Right lung (tissue), 10 donors: ENCODE measurements at places on chromosomes 6 and 20. TPM values are rescaled to one million over a fixed set of nuclear protein-coding genes. Genes with fewer than 3 reads are reported as not detected.

The PIGU gene
- 37.0 TPM for polyA plus RNA-seq

The BACH2 gene
- polyA plus RNA-seq: 7.4 TPM

The RGL2 gene
- 158 TPM for polyA plus RNA-seq

The RAET1G gene
- 2.0 TPM for polyA plus RNA-seq

The XKR7 gene
- 0.09 TPM for polyA plus RNA-seq

The KCNK15 gene
- polyA plus RNA-seq: not detected

The NRSN1 gene
- polyA plus RNA-seq: 0.49 TPM

The ZFP57 gene
- not detected for polyA plus RNA-seq

The HLA-DRB5 gene
- polyA plus RNA-seq: 4.8 TPM

The TFAP2A gene
- polyA plus RNA-seq: 0.27 TPM

The CFAP206 gene
- polyA plus RNA-seq: 4.2 TPM

The IL17A gene
- not detected for polyA plus RNA-seq

The ABHD16B gene
- polyA plus RNA-seq: not detected

The GNMT gene
- polyA plus RNA-seq: 1.6 TPM

The FILIP1 gene
- 20.2 TPM for polyA plus RNA-seq

The BPIFA1 gene
- polyA plus RNA-seq: not detected

The GDAP1L1 gene
- 0.84 TPM for polyA plus RNA-seq

The CALHM6 gene
- polyA plus RNA-seq: 3.1 TPM

The MTFR2 gene
- 3.3 TPM for polyA plus RNA-seq

The ARMH2 gene
- 0.29 TPM for polyA plus RNA-seq

The WFDC12 gene
- polyA plus RNA-seq: not detected

The NKX2-4 gene
- not detected for polyA plus RNA-seq

The PAK5 gene
- 0.44 TPM for polyA plus RNA-seq

The TNFRSF6B gene
- 2.1 TPM for polyA plus RNA-seq

The TSPO2 gene
- polyA plus RNA-seq: 1.6 TPM

The CCM2L gene
- 12.6 TPM for polyA plus RNA-seq

The ADNP gene
- polyA plus RNA-seq: 107 TPM

The TRIM31 gene
- 0.24 TPM for polyA plus RNA-seq

The C6orf132 gene
- polyA plus RNA-seq: 2.9 TPM

The DACT2 gene
- 32.2 TPM for polyA plus RNA-seq
